ENCODE measurements at places on chromosomes 5 and 9. TPM values are rescaled to one million over a fixed set of nuclear protein-coding genes. Genes with fewer than 3 reads are reported as not detected.

DNA sequence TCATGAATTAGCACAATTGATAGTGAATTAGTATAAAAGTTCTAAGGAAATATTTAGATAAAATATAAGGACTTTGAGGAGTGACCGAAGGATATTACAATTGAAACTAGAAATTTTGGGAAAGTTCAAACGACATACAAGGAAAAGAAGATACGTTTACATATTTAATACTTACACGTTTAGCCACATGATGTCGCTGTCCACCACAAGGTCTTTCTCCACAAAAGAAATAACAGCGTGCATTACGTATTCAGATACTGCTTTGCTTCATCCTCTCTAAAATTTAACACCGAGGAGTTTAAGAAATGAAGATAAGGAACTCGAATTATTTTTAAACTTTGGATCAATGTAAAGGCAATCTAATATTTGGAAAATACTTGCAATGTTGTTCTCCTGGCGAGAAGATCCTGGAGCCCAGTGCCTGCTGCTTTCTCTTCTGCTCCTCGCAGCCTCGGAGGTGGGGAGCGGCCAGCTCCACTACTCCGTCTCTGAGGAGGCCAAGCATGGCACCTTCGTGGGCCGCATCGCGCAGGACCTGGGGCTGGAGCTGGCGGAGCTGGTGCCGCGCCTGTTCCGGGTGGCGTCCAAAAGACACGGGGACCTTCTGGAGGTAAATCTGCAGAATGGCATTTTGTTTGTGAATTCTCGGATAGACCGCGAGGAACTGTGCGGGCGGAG, at the start of gene PCDHA3:
Gene PCDHA3, plus strand, starts transcription at position 242 of the 678 bp plus-strand sequence.
- no peak for DNase-seq
- peaks cover 22% of the 10 kb centered on the region for H3K27me3 ChIP-seq
- H3K36me3 ChIP-seq, result peaks cover 7% of the 10 kb centered on the region

The BTNL9 gene
- not detected for total RNA-seq

The SAXO1 gene
- total RNA-seq, result 0.31 TPM

GRCh38 chr5:15904899-15905830, 274.4 kb downstream of the MARCHF11 start:
- no peaks in the 10 kb centered on the region for H3K27me3 ChIP-seq
- DNase-seq, result no peak
- no peaks in the 10 kb centered on the region for H3K4me1 ChIP-seq
- no peak overlapping the region for H3K27ac ChIP-seq

DNA sequence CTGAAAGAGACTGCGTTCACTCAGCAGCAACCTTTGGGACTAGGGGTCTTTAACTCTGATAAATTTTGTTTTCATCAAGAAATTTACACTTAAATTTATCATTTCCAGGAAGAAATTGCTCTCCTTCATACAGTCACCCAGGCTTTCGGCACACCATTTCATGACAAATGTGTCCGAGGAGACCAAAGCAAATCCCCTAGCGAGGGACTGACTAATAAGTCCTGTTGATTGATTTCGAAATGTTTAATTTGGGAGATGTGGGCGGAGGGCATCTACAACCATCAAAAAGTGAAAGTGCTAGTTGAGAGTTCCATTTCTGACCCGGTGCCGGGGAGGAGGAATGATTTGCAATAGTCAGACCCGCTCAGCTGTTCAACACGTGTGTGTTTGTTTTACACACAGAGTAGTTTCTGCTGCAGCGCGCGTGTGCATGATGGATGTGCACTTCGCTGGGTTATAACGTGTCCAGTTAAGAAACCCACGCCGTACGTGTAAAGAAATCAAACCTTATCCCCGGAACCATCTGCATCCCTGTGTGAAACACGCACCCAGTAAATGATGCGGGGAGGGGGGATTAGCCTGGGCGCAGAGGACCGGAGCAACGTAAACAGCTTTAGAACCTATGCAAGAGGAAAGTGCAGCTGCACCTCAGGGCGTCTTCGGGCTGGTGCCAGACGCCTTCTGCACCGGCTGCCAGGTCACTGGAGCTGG, 845 bp upstream of the NR4A3 start:
- H3K27me3 ChIP-seq, result peaks cover 17% of the 10 kb centered on the region
- peaks cover 60% of the 10 kb centered on the region for H3K4me1 ChIP-seq
- H3K4me3 ChIP-seq, result peak overlapping the region; percentile 86
- peak overlapping the region; percentile 87 for H3K27ac ChIP-seq
- H3K36me3 ChIP-seq, result no peaks in the 10 kb centered on the region
- peak; percentile 76 for DNase-seq

DNA sequence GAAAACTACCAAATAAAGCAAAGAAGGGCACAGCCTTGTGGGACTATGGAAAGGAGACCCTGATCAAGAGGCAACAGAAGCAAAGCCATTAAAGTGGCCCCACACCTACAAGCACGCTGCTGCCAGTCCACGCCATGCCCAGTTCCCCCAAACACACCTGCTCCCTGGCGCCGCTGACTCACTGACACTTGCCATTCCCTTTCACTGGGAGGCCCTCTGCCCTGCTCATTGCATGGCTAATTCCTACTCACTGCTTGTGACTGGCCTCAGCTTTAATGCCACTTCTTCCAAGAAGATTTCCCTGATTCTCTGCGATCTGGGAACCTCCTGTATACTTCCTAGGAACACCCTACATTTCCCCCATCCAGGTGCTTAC, 71.2 kb upstream of the TAF1L start:
- DNase-seq, result no peak
- H3K27me3 ChIP-seq, result peaks cover 4% of the 10 kb centered on the region
- H3K36me3 ChIP-seq, result no peaks in the 10 kb centered on the region
- no peak overlapping the region for H3K27ac ChIP-seq
- H3K4me3 ChIP-seq, result no peak overlapping the region
- no peaks in the 10 kb centered on the region for H3K4me1 ChIP-seq

- peaks cover 7% of the 10 kb centered on the region for H3K4me1 ChIP-seq
- H3K4me3 ChIP-seq, result no peak overlapping the region
- no peak overlapping the region for H3K27ac ChIP-seq
These were observed 44.2 kb upstream of the TENT2 start for GRCh38 chr5:79567926-79568549.

DNA sequence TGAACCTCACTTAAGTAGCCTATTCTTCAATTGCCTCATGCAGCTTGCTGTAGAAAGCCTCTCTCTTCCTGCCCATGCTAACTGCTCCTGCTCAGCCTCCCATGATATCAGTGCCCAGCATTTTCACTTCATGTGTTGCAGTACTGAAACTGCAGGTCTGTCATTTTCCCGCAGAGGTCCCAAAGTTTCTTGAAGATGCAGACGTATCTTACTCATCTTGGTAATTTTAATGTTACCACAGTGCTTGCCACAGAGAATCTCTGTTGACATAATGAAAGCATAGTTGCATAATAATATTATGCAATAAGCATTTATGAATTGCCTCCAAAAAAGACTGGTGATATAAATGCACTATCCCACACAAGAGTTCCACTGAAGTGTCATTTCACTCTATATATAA, 561.1 kb upstream of the DAP start:
- no peak for DNase-seq
- no peaks in the 10 kb centered on the region for H3K36me3 ChIP-seq
- no peak overlapping the region for H3K4me3 ChIP-seq
- H3K27me3 ChIP-seq, result peaks cover 3% of the 10 kb centered on the region
- H3K27ac ChIP-seq, result no peak overlapping the region

The PCBD2 gene
- 13.2 TPM for total RNA-seq

The PCDHGA11 gene
- total RNA-seq, result 0.05 TPM

DNA sequence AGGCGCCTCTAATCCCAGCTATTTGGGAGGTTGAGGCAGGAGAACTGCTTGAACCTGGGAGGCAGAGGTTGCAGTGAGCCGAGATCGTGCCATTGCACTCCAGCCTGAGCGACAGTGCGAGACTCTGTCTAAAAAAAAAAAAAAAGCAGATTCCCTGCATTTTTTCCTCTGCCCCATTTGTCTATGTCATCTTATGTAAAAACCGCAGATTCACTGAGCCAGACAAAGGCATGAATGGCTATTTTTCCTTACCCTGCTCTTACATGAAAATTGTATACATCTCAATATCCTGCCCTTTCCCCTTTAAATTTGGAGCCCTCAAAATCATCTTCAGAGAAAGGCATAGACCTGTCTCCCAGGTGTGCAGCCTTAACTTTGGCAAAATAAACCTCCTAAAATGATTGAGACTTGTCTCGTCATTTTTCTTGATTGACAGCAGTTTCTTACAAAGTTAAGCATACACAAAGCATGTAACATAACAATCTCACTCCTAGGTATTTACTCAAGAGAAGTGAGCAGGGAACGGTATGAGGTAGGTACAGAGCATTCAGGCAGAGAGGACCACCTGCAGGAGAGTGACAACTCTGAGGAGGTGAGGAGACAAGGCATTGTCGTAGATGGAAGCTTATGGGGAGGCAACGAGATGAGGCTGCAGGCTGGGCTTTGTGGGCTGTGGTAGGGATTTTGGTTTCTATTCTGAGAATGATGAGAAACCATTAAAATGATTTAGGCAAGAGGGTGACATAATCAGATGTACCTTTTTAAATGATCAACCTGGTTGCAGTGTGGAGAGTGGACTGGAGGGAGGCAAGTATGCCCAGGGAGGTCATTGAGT, 65.7 kb upstream of the IL6ST start:
- peak; percentile 68 for DNase-seq
- H3K4me3 ChIP-seq, result no peak overlapping the region
- H3K27me3 ChIP-seq, result peaks cover 1% of the 10 kb centered on the region
- no peaks in the 10 kb centered on the region for H3K36me3 ChIP-seq
- no peak overlapping the region for H3K27ac ChIP-seq
- peaks cover 64% of the 10 kb centered on the region for H3K4me1 ChIP-seq

The SH3GL2 gene
- total RNA-seq, result not detected

The KIF27 gene
- 3.0 TPM for total RNA-seq

DNA sequence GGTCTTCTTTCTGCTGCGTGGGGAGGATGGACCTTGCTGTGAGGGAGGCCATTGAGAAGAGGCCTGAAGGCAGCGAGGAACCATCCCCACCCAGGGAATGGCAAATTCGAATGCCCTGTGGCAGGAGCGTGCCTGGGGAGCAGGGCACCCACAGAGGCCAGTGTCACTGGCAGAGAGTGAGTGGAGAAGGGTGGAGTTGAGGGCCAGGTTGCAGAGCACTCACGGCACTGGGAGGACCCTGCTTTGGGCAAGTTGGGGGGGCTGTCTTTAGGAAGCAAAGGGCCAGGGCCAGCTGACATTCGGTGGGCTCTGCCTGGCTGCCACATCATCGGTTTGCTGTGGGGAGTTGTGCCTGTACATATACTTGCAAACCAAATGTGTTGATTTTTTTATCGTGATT, 47.2 kb downstream of the SYK start:
- H3K27me3 ChIP-seq, result peaks cover 1% of the 10 kb centered on the region
- no peaks in the 10 kb centered on the region for H3K36me3 ChIP-seq
- no peaks in the 10 kb centered on the region for H3K4me1 ChIP-seq
- no peak for DNase-seq

The ZBTB34 gene
- 4.0 TPM for total RNA-seq

The CDX1 gene
- total RNA-seq, result not detected

DNA sequence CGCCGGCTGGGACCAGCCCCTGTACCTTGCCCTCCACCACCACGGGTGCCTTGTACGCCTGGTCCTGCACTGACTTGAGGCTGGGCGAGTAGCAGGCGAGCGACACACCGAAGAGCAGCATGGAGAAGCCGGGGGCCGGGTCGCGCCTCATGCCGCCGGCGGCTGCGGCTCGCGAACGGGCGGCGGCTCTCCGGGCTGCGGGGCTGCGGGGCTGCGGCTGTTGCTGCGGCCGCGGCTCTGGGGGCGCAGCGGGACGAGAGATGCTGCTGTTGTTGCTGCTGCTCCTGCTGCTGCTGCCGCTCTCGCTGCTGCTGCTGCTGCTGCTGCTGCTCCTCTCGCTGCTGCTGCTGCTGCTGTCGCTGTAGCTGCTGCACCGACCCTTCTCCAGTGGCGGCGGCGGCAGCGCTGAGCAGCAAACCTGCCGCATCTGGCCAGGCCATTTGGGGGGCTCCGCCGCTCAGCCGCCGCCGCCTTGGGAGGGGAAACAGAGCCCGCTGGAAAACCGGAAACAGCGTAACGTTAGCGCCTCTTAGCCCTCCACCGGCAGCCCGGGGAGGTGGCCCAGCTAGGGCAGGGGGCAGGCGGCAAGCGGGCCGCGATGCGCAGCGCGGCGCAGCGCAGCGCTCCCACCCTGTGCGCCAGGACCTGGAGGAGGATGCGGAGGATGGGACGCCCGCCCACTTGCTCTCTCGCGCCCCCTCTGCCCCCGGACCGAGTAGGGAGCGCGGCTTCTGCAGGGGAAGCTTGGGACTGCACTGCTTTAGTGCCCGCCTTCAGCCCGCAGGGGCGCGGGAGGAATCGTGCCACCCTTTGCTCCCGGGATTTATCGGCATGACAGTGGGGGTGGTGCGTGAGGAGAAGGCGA, at the start of gene NRG2:
Gene NRG2, minus strand, starts transcription at position 657 of the 865 bp plus-strand sequence.
- H3K4me3 ChIP-seq, result peak within 1 kb of the TSS; percentile 70
- peak; percentile 55 for DNase-seq
- H3K27me3 ChIP-seq, result peaks cover 47% of the 10 kb centered on the region

DNA sequence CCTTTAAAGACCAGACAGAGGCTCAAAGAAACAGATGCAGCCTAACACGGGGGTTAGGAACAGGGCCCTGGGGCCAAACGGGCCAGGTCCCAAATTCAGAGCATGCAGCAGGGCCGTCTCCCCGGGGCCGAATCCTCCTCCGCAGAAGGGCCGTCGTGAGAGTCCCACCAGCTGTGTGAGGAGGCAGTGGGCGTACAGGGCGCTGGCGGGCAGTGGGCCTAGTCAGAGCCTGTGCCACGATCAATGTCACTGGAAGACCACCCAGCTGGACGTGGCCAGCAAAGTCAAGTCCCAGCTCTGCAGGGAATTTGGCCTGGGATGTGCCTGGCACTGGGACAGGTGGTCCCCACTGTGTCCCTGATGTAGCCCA, 15.8 kb upstream of the FCN2 start:
- H3K4me3 ChIP-seq, result no peak overlapping the region
- no peaks in the 10 kb centered on the region for H3K36me3 ChIP-seq
- H3K4me1 ChIP-seq, result no peaks in the 10 kb centered on the region
- peaks cover 16% of the 10 kb centered on the region for H3K27me3 ChIP-seq
- no peak for DNase-seq

DNA sequence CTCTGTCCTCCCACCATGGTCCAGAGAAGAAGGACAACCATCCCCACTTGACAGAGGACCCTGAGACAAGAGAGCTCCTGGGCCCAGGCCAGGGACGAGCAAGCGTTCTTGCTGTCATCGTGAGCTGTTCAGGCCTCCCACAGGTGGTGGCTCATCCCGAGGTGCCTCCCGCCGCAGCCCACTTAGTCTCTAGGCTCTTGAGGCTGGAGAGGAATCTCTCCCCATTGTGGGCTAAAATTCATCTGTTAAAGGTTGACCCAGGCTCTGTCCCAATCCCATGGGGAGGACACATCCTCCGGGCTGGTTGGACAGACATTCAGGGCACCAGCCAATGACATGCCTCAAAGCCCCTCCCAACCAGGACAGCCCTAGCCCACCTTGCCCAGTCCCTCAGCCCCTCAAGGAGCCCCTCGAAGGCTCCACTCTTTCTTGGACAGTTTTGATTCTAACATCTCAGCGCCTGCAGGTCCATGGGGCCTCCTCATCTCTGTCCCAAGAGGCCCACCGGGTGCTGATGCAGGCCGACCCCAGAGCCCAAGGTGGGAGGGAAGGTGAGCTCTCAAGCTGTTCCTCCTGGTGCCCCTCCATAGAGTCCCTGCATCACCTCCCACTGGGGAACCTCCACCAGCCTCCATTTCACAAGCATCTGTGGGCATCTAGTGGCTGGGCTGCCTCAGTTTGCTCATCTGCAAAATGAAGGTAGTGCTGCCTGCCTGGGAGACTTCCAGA, 52.9 kb downstream of the BARX1 start:
- H3K36me3 ChIP-seq, result no peaks in the 10 kb centered on the region
- H3K27me3 ChIP-seq, result no peaks in the 10 kb centered on the region
- no peak overlapping the region for H3K4me3 ChIP-seq
- DNase-seq, result peak; percentile 1
- H3K4me1 ChIP-seq, result peaks cover 15% of the 10 kb centered on the region

- H3K4me1 ChIP-seq, result no peaks in the 10 kb centered on the region
- H3K27ac ChIP-seq, result no peak overlapping the region
- DNase-seq, result no peak
- no peaks in the 10 kb centered on the region for H3K36me3 ChIP-seq
- H3K27me3 ChIP-seq, result peaks cover 18% of the 10 kb centered on the region
These were observed 17.3 kb downstream of the MAMDC2 start for GRCh38 chr9:70060883-70061507.

The C9orf50 gene
- total RNA-seq, result not detected

Measured in activated CD4-positive, alpha-beta memory T cell treated with anti-CD3 and anti-CD28 coated beads for 36 hours (primary cell).